Right lobe of liver (tissue), 6 donors: ENCODE measurements at places on chromosomes 2 and 18.

GRCh38 chr18:54130631-54131030, 93.8 kb downstream of the MBD2 start:
- DNase-seq = no peak

DNA sequence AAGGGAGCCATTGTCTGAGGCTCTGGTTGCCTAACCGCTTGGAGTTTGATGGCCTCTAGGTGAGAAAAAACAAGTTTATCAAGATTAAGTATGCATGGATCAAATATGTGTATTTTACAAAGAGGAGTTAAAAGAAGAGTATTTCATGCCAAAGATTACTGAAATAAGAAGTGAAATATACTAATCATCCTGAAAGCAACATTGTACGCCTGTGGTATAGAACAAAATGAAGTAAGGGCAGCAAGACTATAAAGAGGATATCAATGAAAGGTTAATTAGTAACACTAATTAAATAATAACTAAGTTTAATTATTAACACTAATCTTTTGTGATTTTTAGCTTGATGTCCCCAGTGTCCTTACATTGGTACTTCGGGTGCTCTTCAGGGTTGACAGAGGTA, 276.7 kb downstream of the CALCRL start:
- no peak for DNase-seq

DNA sequence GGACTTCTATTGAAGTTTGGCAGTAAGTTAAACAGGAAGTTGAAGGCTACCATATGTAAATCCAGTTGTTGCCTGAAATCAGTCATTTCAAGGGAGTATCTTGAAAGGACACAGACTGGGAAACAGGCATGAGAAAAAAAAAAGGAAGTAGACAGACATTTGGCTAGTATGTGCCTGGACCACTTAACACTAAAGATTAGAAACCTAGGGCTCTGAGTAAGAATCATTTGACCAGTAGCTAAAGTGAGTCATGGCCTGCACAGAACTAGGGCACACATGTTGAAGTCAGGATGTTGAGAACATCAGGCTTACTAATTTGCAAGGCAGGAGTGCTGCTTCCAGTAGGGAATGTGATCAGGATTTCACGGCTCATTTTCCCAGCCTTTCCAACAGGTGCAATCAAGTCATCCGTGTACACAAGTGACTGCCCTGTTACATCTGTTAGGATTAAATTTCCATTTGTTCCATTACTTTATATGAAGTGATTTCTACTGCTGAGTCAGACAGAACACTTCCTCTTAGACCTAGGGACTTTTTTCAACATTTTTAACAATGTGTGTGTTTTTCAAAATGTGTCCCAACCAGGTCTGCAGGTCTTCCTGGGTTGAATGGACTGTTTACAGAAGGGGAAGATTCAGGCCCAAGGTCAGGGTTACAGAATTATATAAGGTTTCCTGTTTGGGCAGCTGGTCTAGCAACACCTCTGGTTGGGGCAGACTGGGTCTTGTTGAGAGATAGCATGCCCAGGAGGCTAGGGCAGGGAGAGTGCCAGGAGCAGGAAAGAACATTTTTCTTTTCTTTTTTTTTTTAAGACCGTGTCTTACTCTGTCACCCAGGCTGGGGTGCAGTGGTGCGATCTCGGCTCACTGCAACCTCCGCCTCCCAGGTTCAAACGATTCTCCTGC, 145.6 kb downstream of the TGIF1 start:
- DNase-seq = no peak

- no peak for DNase-seq
These were observed 76.9 kb upstream of the GCFC2 start for GRCh38 chr2:75787532-75788132.

GRCh38 chr18:51195451-51196117, 1.9 kb downstream of the MEX3C start:
- no peak for DNase-seq

GRCh38 chr2:176234156-176234555, 35.1 kb upstream of the MTX2 start:
- DNase-seq = no peak

GRCh38 chr2:16185801-16186272, 245.5 kb downstream of the MYCN start:
- DNase-seq = no peak

- no peak for DNase-seq
These were observed 205.3 kb downstream of the ANAPC1 start for GRCh38 chr2:111678651-111679050.

DNA sequence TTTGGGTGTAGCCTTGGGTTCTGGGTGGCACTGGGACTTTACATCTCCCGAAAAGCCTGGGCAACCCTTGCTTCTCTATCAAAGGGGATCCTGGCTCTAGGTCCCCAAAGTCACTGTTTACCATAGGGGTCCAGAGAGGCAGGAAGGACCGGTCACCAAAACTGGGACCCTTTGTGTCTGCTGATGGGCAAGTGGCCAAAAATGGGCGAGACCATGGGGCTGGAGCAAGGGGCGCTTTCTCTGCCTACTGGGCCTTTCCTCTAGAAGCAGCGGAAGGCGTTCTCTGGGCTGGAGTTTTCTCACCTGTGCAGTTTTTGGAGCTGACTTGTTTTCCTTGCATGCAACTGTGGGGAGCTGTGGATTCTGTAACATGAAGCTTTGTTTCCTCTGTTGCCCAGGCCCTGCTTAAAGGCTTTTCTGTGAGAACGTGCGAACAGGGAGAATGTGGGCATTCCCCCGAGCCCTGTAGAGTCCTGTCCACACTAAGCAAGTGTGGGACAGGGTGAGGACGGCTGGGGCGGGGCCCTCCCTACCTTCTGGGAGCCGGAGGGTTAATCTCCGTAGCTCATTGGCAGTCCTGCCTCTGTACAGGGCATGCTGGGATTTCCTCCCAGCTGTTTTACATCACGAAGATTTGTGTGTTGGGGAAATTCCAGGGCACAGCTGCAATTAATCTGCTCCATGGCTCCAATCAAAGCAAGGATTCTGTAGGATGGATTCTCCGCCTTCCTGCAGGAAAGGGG, 50.2 kb downstream of the TGOLN2 start:
- no peak for DNase-seq

DNA sequence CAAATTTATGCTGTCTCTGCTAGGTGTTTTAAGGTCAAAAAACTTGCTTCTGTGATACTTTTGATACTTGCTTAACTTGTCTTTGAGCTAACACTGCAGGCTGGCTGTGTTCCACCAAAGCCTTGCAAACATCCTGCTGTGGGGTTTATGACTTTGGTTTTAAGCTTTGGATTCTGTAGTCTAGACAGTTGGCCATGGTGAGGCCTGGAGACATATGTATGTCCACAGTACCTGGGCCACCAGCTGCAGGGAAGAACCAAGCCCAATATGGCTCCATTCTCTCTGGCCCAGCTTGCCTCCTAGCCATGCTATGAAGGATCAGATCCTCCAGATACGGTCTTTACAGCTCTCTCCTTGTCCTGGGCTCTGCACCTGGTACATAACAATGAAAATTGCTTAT, 113.9 kb downstream of the INO80D start:
- peak; percentile 66 for DNase-seq

- no peak for DNase-seq
These were observed 3.3 kb downstream of the CTDSP1 start for GRCh38 chr2:218402911-218403411.

DNA sequence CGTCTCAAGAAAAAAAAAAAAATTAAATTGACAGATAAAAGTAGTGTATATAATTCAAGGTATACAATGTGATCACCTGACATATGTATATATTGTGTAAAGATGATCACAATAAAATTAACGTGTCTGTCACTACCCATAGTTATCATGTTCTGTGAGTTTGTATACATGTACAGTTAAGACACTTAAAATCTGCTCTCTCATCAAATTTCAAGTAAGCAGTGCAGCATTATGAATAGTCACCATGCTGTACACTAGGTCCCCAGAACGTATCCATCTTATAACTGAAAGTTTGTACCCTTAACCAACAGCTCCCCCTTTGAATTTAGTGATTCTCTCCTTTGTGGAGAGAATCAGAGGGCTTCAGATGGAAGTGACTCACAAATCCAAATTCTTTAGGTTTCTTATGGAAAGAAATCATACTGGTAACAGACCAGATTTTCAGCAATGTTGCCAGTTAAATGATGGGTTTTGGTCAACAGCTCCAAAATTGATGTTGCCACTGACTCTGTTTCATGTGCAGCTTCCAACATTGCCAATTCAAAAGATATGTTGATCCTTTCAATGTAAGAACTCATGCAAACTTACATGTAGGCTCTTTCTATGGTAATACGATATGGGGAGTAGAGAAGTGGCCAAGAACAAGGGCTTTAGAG, 281.5 kb downstream of the AFF3 start:
- DNase-seq = no peak

DNA sequence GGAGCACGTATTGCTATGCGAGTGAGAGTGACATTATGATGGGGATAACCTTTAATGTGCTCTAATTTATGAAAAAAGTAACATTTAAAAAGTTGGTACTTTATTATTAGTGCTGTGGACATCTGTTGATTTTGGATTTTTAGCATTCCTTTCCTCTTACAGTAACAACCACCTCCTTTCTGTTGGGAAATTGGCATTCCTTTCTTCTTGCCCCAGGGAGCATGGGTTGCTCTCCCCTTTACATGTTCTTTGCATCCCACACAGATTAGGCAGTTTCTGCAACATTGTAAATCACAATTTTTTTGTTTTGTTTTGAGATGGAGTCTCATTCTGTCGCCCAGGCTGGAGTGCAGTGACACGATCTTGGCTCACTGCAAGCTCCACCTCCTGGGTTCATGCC, 300.2 kb downstream of the LPIN1 start:
- no peak for DNase-seq

- DNase-seq = no peak
These were observed 2161.4 kb upstream of the PIK3C3 start for GRCh38 chr18:39793609-39794008.

DNA sequence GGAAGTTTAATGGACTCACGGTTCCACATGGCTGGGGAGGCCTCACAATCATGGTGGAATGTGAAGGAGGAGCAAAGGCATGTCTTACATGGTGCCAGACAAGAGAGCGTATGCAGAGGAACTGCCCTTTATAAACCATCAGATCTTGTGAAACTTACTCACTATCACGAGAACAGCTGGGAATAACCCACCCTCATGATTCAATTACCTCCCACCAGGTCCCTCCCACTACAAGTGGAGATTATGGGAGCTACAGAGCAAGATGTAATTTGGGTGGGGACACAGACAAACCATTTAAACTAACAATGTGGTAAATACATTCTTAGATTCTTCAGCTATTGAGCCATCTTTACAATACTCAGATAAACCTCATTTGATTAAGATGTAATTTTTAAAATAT, 176.1 kb downstream of the SH3BP4 start:
- DNase-seq = no peak

DNA sequence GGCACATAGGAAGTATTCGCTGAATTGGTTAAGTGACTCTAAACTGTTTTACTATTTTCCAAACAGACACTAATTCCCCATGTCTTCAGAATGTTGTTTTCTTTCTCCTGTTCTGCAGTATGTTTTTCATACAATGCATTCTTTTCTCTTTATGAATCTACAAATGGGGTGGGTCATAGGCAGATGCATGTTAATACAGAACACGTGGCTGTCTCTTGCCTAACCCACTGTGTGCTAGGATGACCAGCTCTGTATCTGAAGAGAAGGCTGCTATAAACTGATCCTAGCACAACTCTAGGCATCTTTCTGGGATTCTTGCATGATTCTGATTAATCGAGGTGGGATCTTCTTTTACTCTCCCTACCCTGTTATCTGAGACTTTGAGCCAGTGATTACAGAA, 826.0 kb downstream of the PLCL1 start:
- DNase-seq = no peak

DNA sequence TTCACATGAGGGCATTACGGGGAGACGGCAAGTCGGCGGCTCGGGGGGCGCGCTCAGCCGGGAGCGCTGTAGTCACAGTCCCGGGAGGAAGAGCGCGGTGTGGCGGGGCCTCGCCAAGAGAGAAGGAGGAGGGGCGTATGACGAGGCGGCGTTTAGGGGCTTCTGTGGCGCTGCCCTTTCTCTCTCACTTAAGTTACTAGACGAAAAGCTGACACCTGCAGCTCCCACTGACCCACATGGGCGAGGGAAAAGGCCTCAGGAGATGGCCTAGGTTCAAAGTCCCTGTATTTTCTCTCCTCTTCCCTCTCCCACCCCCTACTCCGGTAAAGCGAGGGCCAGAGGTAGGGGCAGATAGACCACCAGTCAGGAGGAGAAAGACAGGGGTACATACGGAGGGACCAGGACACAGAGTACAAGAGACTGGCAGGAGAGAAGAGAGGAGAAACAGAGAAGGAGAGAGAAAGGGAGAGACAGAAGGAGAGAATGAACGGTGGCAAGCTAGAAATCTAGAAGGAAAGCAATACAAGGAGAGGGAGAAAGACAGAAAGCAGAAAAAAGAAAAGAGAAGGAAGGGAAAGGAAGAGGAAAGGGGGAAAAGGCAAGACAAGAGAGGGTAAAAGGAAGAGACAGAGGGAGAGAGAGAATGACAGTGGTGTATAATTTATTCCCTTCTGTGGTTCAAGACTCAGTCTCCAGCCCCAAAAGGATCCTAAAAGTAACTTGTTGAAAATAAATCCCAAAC, 3.8 kb downstream of the SIX2 start:
- DNase-seq = no peak

- DNase-seq = no peak
These were observed 266.6 kb upstream of the SIX2 start for GRCh38 chr2:45275806-45276205.

DNA sequence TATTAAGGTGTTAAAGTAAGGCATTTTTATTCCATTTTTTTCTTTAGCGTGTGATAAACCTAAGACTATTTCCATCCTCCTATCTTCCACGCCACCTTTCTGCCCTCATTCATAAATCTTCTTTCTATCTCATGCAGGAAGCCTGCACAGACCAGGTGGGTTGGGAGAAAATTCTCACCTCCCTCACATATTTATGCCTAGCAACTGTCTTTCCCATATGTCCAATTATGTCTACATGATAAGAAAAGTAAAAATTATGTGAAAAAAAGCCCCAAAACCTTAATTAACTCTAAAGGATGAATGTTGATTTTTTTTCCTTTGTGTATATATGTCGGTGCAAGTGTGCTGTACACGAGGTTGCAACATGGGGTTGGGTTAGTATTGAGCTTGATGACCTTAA, 225.6 kb upstream of the GCFC2 start:
- no peak for DNase-seq

DNA sequence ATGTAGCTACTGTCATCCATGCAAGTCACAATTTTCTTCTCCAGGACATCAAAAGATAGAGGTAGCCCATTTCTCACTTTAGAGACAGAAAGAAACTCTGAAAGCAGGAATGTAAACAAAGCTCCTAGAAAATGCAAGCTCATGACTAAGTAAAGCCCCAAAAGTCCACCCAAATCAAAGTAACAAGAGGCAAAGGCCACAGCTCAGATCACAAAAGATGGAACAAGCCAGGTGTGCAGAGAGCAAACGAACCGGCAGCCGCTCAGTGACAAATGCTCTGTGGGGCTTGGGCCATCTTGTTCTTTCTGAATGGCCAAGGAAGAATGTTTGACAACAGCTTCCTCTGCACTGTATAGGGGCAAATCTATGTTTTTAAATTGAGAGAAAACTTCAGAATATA, 201.0 kb downstream of the CYRIA start:
- no peak for DNase-seq
